ENCODE measurements at places on chromosomes 4 and X.

- no peak for DNase-seq
Observed at GRCh38 chr4:3851881-3852280, 85.7 kb downstream of the ADRA2C start.

DNA sequence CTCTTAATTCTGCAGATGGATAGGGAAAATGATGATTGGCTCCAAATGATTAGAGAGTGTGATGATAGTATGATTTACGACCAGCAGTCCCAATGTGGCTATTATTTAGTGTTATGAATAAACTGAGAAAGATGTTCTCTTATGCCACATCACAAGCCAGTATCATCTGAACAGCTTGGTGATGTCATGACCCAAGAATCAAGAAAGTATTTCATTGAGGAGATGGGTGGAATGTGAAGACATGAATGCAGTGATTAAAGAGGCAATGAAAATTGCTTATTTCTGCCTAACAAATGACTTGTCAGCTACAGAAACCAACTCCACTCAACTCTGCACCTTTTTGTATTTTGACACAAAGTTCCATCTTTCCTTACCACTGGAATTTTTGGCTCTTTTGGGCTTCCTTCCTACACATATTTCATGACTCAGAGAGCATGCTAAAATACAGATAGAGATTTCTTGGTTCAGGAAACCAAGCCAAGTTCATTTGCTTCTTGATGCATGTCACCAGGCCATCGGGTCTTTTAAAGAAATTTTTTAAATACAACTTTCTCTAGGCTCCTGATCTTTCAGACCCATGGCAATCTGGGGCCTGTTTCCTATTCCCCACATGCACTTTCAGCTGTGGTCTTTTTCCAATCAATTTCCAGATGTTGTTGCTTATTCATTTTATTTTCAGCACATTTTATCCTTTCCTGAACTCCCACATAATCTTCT lies 174.2 kb downstream of the HHIP start:
- no peak for DNase-seq

- DNase-seq: no peak
Observed at GRCh38 chrX:40488296-40488695, 92.5 kb upstream of the ATP6AP2 start.

DNA sequence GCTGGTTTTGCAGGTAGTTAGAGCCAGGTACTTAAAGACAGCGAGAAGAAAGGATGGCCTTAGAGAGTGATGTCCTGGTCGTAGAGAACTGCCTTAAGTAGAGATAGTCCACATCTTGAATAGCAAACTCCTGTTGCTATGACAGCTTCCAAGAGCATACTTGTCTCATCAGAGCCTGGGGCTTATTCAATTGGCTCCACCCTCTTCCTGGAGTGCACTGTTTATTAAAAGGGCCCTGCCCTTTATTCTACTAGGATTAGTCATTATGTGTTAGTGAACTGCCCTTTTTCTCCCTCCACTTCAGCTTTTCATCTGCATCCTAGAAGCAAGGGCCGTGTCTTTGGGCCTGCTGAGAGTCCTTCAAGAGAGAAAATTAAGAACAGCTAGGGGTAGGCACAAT lies 94.5 kb upstream of the EOLA2 start:
- DNase-seq: no peak

GRCh38 chr4:76634220-76634619 lies 199.2 kb downstream of the SHROOM3 start:
- DNase-seq: no peak

GRCh38 chr4:100042711-100043110 lies 92.6 kb upstream of the H2AZ1 start:
- DNase-seq: no peak

- DNase-seq: no peak
Observed at GRCh38 chr4:8540586-8540985, 39.6 kb upstream of the GPR78 start.

DNA sequence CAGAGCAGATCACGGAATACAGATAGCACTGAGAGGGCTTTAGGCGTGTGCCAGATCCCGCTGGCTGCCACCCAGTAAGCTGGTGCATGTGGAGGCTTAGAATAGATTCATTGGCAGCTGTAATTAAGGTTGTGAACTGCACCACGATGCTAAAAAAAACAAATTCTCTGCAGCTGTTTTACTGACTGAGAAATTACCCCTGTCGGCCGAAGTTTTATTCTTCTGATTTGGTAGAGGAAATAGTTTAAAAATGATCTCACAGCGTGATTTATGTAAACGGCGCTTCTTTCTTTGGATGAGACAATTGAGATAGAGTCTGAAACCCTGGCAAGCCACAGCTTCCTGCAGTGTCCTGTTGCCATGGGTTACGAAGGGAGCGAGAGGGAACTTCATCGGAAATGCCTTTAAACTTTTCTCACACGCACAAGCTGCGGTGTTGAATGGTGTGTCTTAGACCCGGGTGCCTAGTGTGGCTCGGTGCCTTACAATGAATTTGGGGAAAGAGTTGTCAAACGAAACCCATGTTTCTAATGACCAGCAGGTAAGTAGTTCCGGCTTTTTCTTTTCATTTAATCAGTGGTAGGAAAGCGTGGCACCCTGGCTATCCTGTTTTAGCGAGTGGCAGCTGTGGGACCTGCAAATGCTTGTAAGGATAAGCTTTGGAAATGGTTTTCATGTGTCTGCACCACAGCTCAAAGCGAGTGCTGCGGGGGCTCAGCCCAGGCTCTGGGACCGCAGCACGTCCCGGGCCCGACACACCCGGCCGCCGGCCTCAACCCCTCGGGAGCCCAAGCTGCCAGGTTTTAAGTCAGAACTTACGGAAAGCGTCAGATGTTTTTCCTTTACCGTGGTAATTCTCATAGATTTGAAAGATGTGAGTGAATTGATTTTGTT lies 71.7 kb upstream of the HGFAC start:
- peak; percentile 50 for DNase-seq

GRCh38 chr4:111216791-111217190 lies 593.9 kb upstream of the PITX2 start:
- no peak for DNase-seq

DNA sequence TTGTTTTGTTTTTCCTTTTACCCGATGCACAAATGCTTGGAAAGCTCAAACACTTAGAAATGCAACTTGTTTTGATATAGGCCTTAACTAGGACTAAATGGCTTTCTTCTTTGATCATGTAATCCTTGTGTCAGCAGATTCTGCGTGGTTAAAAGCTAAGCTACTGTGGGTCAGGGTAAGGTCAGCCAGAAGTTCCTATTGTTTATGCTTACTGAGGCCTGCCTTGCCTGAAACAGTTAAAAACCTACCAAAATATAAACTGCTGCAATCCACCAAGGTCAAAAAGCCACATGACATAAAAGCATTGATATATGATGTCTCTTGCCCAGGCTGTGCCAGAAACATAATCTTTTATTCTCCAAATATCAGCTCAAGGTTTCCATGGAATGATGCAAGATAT lies 223.4 kb downstream of the FAM47B start:
- no peak for DNase-seq

DNA sequence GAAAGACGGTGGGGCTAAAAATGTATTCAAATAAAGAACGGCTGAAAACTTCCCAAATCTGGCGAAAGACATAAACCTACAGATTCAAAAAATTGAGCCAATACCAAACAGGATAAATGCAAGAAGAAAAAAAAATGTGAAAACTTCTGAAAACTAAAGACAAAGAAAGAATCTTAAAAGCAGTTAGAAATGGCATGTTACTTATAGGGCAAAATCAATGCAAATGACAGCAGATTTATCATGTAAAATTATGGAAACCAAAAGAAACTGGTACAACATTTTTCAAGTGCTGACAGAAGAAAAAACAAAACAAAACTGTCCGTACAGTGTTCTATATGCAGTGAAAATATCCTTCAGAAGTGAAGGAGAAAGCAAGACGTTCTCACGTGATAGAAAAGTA lies 239.0 kb downstream of the PDGFC start:
- DNase-seq: no peak

DNA sequence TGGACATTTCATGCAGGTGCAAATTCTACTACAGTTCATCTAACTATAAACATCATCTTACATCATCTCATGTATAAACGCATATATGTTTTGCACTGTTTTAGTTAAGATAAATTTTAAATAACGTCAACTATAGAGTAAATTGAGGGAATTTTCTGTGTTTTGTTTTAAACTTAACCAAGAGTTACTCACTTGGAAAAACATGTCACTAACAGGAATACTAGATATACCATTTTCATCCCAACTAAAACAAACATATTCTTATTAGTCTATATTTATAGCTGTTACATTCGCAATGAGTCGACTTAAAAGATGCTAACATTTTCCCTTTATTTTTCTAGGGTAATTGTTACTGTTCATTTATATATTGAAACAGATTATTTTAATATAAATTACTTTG lies 159.6 kb downstream of the PDGFC start:
- DNase-seq: no peak

DNA sequence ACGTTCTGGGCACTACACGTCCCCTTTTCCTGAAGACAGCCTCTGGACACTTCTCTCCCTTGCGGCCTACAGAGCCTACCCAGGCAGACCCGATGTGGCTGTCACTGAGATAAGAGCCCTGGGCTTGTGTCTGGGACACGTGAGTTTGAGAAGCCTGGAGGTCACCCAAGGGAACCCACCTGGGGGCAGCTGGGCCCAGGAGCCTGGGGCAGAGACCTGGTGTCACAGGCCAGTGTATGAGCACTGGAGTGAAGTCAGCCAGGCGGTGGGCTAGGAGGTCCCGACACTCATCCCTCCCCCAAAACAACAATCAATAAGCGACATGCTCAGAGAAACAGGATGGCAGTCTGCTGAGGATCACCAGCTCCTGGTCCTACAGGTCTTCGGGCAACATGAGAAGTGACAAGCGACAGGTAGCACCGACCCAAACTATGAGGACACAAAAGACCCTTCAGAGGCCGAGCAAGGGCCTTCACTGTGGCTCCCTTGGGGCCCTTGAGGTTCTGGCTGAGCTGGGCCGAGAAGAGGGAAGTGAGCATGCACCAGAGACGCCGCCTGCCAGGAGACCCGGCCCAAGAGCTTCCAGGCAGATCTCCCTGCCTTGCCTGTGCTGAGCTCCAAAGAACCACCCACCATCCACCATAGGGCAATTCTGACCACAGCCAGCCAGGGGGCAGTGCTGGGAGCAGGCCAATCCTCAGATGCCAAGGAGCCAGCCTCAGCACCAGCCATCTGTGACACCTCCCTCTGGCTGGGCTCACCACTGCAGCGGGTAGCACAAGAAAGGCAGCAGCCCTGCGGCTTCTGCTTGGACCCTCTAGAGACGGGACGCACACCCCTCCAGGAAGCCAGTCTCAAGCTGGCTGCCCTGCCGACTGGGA lies 11.0 kb upstream of the DUSP9 start:
- peak; percentile 28 for DNase-seq

- no peak for DNase-seq
Observed at GRCh38 chr4:52852711-52853110, 9.4 kb upstream of the RASL11B start.

- peak; percentile 85 for DNase-seq
Observed at GRCh38 chr4:168480931-168481611, 779 bp upstream of the DDX60L start.

GRCh38 chrX:65034292-65034667 lies 58.0 kb upstream of the ZC4H2 start:
- no peak for DNase-seq

All from AML-193 (cell line).